ENCODE measurements at places on chromosomes 4 and X. TPM values are rescaled to one million over a fixed set of nuclear protein-coding genes. Genes with fewer than 3 reads are reported as not detected.

The PJA1 gene
- 15.8 TPM for total RNA-seq

The FAM184B gene
- under 0.01 TPM for total RNA-seq

The STBD1 gene
- not detected for total RNA-seq

The TRIM61 gene
- 0.52 TPM for total RNA-seq

All from mononuclear cell (primary cell).